Activated CD4-positive, alpha-beta memory T cell treated with anti-CD3 and anti-CD28 coated beads, Interleukin-2, amount 10 ng/mL, durations not matched to agents 7 days and 5 days (primary cell): ENCODE measurements at places on chromosomes 16 and 17. TPM values are rescaled to one million over a fixed set of nuclear protein-coding genes. Genes with fewer than 3 reads are reported as not detected.

The EMP2 gene
- not detected for total RNA-seq

The PDIA2 gene
- total RNA-seq = not detected

The SMTNL2 gene
- not detected for total RNA-seq

The KIF18B gene
- 67.9 TPM for total RNA-seq

The SOST gene
- total RNA-seq = not detected

The SLC25A10 gene
- total RNA-seq = 22.1 TPM

The KCNH4 gene
- total RNA-seq = 0.05 TPM

The PIPOX gene
- total RNA-seq = 2.0 TPM

The SEPTIN1 gene
- 354 TPM for total RNA-seq

The CTRB2 gene
- not detected for total RNA-seq

DNA sequence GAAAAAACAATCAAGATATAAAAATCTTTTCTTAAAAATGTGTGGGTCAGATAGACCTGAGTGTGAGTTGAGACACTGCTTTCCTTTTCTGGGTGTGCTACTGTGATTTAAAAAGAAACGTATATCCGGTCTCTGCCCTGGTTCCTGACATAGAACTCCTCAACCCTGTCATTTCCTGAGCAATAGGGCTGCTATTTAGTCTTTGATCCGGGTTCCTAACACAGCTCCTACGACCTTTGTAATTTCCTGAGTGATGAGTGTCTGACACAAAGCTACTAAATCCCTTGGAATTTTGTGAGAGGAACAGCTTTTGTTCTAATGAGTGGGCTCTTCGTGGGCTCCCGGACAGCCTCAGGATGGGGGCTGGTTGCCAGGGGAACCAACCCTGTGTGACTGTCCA lies 93.9 kb upstream of the FA2H start:
- peaks cover 25% of the 10 kb centered on the region for H3K4me1 ChIP-seq
- no peak for DNase-seq
- peak overlapping the region; percentile 77 for H3K27ac ChIP-seq
- peaks cover 12% of the 10 kb centered on the region for H3K36me3 ChIP-seq
- H3K27me3 ChIP-seq = no peaks in the 10 kb centered on the region

- no peaks in the 10 kb centered on the region for H3K27me3 ChIP-seq
- no peak overlapping the region for H3K27ac ChIP-seq
Measured at GRCh38 chr16:71840052-71840451, 5.7 kb upstream of the ATXN1L start.

GRCh38 chr16:3478242-3478925 lies 16.9 kb downstream of the C16orf90 start:
- H3K27ac ChIP-seq = no peak overlapping the region
- H3K4me1 ChIP-seq = peaks cover 4% of the 10 kb centered on the region
- no peak for DNase-seq
- no peaks in the 10 kb centered on the region for H3K27me3 ChIP-seq
- H3K4me3 ChIP-seq = no peak overlapping the region

DNA sequence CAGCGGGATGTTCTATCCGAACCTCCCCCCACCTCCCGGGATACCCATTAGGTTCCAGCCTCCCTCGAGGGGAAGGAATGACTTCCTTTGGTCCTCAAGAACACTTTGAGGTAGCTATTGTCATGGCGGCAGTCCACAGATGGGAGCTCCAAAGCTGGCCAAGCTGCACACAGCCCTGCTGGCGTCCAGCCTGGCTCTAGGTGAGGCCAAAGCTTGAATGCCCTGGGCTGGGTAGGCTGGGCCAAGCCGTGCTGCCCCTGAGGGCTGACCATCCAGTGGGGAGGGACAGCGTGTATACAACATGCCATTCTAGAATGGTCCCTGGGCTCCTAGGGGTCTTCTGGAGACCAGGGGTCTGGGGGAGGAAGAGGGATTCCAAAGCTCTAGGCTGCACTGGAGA lies 43.5 kb downstream of the PEMT start:
- no peak for DNase-seq
- H3K4me3 ChIP-seq = no peak overlapping the region
- no peaks in the 10 kb centered on the region for H3K36me3 ChIP-seq
- H3K27me3 ChIP-seq = no peaks in the 10 kb centered on the region
- no peaks in the 10 kb centered on the region for H3K4me1 ChIP-seq

- no peak for DNase-seq
- no peaks in the 10 kb centered on the region for H3K4me1 ChIP-seq
- no peak overlapping the region for H3K4me3 ChIP-seq
- H3K27ac ChIP-seq = no peak overlapping the region
Measured at GRCh38 chr16:7182510-7183109, 150.0 kb upstream of the RBFOX1 start.

- DNase-seq = no peak
- H3K4me3 ChIP-seq = peak overlapping the region; percentile 78
- H3K27me3 ChIP-seq = no peaks in the 10 kb centered on the region
- H3K27ac ChIP-seq = no peak overlapping the region
- peaks cover 42% of the 10 kb centered on the region for H3K4me1 ChIP-seq
Measured at GRCh38 chr17:77320044-77320440, 179.3 kb downstream of the SEC14L1 start.

DNA sequence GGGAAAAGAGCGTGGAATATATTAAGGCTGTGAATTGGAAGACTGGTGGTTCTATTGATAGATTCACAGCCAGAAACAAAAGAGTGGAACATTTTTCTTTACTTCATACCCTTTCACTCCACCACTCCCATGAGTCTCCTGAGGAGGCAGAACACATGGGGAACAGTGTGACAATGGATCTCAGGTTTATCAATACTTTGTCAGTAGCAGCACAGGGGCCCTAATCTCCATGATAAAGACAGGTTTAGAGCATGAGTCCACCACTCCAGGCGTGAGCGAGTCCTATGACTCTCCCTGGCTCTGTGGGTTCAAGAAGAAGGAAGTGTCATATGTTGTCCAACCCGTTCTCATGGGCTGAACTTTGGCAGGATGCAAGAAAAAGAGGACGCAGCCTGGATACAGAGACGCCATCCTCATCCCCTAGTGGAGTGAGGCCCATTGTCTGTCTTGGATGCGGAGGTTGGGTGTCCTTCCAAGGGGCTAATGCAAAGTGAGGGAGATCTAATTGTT lies 361.2 kb downstream of the TMEM114 start:
- DNase-seq = no peak
- no peaks in the 10 kb centered on the region for H3K27me3 ChIP-seq
- H3K36me3 ChIP-seq = no peaks in the 10 kb centered on the region
- no peaks in the 10 kb centered on the region for H3K4me1 ChIP-seq
- H3K4me3 ChIP-seq = no peak overlapping the region
- H3K27ac ChIP-seq = no peak overlapping the region

DNA sequence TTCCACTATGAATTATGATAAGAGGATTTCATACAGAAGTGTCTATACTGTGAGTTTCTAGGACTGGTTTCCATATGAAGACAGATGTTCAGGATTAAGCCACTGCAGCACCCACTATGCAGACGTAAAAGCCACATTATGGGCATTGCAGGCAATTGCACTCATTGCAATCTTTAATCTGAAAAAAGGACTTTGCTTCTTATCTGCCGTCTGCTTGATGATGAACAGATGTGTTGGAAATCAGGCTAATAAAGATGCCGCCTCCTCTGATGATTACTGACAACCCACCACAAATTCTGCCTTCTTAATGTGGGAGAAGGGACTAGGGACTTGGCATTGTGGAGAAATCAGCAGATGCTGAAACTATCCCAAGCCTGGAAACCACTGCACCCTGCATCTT lies 276.9 kb downstream of the IRF8 start:
- no peaks in the 10 kb centered on the region for H3K27me3 ChIP-seq
- H3K27ac ChIP-seq = no peak overlapping the region
- no peaks in the 10 kb centered on the region for H3K36me3 ChIP-seq
- no peak for DNase-seq
- no peaks in the 10 kb centered on the region for H3K4me1 ChIP-seq
- H3K4me3 ChIP-seq = no peak overlapping the region

- H3K27ac ChIP-seq = no peak overlapping the region
- no peak for DNase-seq
- H3K27me3 ChIP-seq = peaks cover 11% of the 10 kb centered on the region
Measured at GRCh38 chr17:35726953-35727460, 4.4 kb upstream of the RASL10B start.

DNA sequence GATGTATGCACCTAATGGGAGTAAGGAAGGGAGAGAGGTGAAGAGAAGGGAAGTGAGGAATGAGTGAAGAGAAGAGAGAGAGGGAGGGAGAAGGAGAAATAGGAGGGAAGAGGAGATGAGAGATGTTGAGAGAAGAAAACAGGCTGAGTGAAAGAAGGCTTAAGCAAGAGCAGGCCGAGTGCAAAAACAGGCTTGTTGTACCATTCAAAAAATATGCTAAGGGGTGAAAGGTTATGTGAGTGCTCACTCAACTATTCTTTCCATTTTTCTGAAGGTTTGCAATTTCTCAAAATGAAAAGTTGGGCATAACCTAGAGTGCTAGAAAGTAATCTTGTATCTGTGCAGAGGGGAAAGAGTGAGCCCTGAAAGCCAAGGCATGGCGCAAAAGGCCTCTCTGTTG lies 22.9 kb downstream of the RPGRIP1L start:
- DNase-seq = no peak
- no peak overlapping the region for H3K4me3 ChIP-seq
- H3K27me3 ChIP-seq = no peaks in the 10 kb centered on the region
- H3K27ac ChIP-seq = no peak overlapping the region
- no peaks in the 10 kb centered on the region for H3K4me1 ChIP-seq

- no peaks in the 10 kb centered on the region for H3K36me3 ChIP-seq
- H3K27me3 ChIP-seq = no peaks in the 10 kb centered on the region
Measured at GRCh38 chr17:33816842-33817617, 438.1 kb upstream of the CCL2 start.

DNA sequence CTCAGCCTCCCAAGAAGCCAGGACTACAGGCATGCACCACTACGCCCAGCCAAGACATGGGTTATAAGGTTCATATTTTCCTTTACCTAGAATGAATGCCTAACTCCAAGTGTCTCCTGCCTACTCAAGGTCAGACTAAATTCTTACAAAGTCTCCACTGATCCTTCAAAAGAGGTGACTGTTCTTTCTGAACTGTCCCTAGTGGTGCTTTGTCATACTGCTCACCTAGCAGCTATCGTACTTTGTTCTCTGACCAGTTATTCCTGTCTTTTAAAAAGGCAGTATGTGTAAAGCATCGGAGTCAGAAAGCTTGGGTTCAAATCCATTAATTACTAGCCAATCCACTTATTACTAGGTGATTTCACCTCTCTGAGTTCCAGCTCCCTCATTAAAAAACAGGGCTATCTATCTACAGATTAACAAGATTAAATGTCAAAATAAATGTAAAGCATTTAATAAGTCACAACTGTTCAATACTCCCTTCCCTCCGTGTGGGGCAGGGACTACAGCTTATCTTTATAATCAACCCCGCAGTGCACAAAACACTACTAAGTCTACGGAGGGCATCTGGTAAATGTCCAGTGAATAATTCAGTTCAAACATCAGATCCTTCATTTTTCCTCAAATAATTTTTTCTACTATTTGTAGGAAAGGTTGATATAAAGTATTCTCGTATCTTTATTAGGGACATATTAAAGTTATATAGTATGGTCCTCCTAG lies 20.0 kb upstream of the ITGA2B start:
- H3K27ac ChIP-seq = no peak overlapping the region
- no peaks in the 10 kb centered on the region for H3K4me1 ChIP-seq
- no peak for DNase-seq
- no peak overlapping the region for H3K4me3 ChIP-seq

DNA sequence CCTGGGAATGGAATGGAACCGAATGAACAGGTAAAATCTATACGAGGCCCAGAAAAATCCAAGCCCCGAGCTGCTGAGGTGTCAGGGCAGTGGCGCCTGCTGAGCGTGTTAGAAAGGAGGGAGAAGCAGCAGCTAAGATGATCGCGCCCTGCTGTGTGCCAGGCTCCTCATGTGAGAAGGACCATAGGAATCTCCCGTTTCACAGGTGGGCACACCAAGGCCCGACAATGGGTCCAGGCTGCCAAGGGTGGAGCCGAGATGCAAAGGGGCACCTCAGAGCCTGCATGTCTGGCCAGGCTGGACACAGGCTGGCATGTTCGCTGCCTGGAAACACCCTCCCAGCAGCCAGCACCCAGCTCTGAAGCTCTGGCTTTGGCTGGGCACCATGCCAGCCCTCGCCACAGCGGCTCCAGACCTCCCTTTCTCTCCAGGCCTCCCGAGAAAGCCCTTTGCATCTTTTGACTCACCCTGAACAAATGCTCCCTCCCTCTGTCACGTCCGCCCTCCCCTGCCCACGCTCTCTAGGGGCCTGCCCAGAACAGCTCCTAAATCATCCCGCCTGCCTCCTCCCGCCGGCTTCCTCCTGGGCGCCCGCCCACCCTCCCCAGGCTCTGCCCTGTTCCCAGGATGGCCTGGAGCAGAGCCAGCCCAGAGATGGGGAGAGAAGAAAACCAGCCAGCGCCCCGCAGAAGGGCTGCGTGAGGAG lies 217.8 kb upstream of the GSE1 start:
- no peak overlapping the region for H3K27ac ChIP-seq
- H3K27me3 ChIP-seq = peaks cover 2% of the 10 kb centered on the region
- no peaks in the 10 kb centered on the region for H3K4me1 ChIP-seq
- DNase-seq = no peak
- H3K4me3 ChIP-seq = no peak overlapping the region

DNA sequence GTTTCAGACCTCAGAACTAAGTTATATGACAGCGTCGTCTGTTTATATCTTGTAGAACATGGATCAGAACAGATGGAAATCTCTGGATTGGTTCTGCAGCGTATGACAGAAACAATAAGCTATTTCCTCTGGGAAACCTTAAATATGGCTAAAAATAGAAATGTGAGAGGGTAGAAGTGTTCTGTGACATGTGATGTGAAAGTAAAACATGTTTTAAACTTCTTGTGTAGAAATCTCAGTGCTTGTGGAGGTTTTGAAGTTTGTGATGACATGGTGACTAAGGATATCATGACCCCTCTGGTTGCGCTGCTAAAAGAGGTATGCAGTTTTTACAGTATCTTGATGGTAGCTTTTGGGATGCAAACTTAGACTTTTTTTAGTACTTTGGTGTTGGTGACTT lies 2.8 kb downstream of the HEATR3 start:
- peaks cover 61% of the 10 kb centered on the region for H3K4me1 ChIP-seq
- H3K4me3 ChIP-seq = no peak overlapping the region
- no peak for DNase-seq
- H3K27me3 ChIP-seq = no peaks in the 10 kb centered on the region
- peaks cover 41% of the 10 kb centered on the region for H3K36me3 ChIP-seq
- H3K27ac ChIP-seq = no peak overlapping the region

DNA sequence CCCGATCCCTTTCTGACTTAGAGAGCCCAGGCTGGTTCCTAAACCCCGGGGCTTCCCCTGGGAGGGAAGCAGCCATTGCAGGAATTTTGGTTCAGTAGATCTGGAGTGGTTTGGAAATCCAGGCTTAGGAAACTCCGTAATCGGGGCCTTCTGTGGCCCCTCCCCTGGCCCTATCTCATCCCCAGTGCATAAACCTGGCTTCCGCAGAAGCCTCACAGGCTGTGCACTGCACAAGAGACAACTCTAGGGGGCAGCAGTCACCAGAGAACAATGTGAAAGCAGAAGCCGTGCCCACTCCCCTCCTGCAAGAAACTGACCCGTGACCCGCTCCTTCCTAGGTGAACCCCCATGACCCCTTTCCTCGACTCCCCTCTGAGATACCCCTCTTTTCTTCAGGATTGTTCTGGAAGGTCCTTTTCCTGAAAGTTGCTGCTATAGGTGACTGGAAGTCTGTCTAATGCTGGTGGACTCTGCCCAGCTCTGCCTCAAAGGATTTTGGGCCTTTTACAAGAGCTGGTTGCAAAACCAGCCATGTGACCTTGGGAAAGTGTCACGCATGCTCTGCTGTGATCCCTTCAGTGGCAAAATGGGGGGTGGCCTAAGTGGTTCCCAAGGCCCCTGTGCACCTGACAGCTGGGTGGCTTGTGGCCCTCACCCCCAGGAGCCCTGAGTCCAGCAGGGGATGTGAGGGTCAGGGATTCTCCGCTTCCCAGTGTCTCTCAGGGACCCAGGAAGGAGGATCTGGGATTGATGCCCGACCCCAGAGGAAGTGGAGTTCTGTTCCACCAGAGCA lies 14.4 kb downstream of the GUCY2D start:
- no peaks in the 10 kb centered on the region for H3K36me3 ChIP-seq
- H3K27me3 ChIP-seq = peaks cover 26% of the 10 kb centered on the region
- peak overlapping the region; percentile 59 for H3K4me3 ChIP-seq
- peaks cover 11% of the 10 kb centered on the region for H3K4me1 ChIP-seq
- H3K27ac ChIP-seq = no peak overlapping the region
- peak; percentile 66 for DNase-seq
